Progenitor cell of endocrine pancreas (in vitro differentiated cells): ENCODE measurements at places on chromosomes 5 and 9. TPM values are rescaled to one million over a fixed set of nuclear protein-coding genes. Genes with fewer than 3 reads are reported as not detected.

DNA sequence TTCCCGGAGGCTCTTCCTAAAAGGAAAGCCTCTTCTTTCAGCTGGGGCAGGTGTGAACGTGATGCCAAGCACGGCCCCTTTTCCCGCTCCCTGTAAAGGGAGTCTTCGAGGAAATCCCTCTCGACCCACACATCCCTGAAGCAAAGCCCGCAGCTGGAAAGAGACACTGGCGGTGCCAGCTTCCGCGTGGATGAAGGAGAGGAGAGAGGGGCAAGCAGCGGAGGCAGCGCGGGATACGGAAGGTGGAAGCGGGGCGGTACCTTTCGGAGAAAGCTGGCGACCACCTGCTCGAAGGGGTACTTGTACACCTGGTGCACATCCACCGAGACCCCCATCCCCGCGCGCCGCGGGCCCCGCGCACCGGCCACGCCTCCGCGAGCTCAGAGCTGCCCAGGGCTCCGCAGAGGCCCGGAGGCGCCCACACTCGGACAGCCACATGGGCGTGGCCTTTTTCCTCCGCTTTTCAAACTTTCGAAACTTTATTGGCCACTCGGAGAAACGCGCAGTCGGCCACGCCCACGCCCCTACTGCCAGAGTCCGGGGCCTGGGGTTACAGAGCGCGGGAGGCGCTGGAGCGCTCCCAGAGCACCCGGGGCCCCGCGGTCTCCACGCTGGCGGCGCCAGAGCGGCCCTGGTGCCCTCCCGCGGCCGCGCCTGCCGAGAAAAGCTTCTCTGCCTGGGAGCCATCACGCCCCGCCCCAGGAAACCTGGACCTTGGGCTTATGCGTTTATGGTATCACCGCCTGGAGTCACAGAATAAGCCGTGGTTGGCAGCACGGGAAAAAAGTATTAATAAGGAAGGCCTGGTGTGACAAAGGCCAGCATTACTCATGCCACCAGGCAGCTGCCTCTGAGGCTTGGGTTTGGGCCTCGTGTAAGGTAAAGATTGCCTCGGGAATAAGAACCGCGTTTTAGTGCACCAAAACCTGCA, at the start of gene PRELID2:
PRELID2 (minus strand) TSS at position 426 of the 931 bp plus-strand sequence; CDS start at position 335, 91 bp downstream.
- H3K27ac ChIP-seq = peak within 1 kb of the TSS; percentile 73
- peaks cover 17% of the 10 kb centered on the region for H3K4me1 ChIP-seq
- peaks cover 8% of the 10 kb centered on the region for H3K27me3 ChIP-seq

The CLPTM1L gene
- total RNA-seq = 90.3 and 95.4 TPM in 2 replicates

The NR5A1 gene
- 0.36 and 0.49 TPM in 2 replicates for total RNA-seq

The GFI1B gene
- 0.12 TPM in 1 of 2 replicates, not detected in the other for total RNA-seq

- no peaks in the 10 kb centered on the region for H3K36me3 ChIP-seq
- no peak overlapping the region for H3K27ac ChIP-seq
- H3K4me3 ChIP-seq = no peak overlapping the region
- peaks cover 2% of the 10 kb centered on the region for H3K4me1 ChIP-seq
- no peak for DNase-seq
Observed at GRCh38 chr9:89786655-89787054, 181.8 kb downstream of the GADD45G start.

DNA sequence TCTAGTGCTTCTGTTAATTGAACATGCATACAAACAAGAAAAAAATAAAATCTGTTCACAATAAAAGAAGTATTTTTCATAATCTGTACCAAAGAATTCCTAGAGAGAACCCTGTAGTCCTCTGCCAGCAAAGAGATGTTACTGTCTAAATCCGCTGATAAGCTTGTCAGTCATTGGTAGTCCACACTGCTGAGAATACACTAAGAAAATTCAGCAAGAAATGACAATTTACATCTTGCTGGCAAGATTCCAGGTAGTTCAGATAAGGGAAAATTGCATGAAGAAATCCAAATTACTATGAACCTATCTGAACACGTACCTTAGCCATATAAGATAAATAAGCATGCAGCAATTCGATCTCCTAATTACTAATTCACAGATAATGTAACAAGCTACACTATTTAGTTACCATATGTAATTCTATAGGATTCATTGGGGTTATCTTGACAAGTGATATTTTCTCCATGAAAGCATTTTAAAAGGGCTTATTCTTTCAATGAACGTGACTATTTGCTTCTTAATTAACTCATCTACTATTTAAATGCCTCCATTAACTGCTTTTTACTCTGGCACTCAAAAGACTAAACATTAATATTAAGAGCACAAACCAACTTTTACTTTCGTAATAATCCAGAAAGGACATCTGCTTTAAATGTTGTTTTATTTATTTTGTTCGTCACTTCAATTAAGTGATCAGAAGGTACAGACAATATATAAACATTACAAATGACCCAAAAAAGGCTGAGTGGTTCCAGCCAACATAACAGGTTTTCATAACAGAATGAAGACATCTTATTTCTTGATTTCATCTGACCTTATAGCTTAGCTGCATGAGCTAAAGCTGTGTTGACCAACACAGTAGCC, 9.7 kb downstream of the MPDZ start:
- no peak overlapping the region for H3K27ac ChIP-seq
- no peaks in the 10 kb centered on the region for H3K36me3 ChIP-seq
- no peak overlapping the region for H3K4me3 ChIP-seq
- H3K27me3 ChIP-seq = no peaks in the 10 kb centered on the region
- DNase-seq = no peak

- H3K4me3 ChIP-seq = no peak overlapping the region
- no peaks in the 10 kb centered on the region for H3K36me3 ChIP-seq
- H3K27me3 ChIP-seq = peaks cover 11% of the 10 kb centered on the region
Observed at GRCh38 chr5:180097163-180097894, 25.8 kb upstream of the RNF130 start.

- no peak for DNase-seq
- H3K27ac ChIP-seq = peak overlapping the region; percentile 79
- H3K36me3 ChIP-seq = peaks cover 3% of the 10 kb centered on the region
- H3K4me1 ChIP-seq = peaks cover 16% of the 10 kb centered on the region
- H3K27me3 ChIP-seq = peaks cover 2% of the 10 kb centered on the region
Observed at GRCh38 chr9:15305470-15305869, 1.5 kb downstream of the TTC39B start.

The BTNL3 gene
- total RNA-seq = not detected in 2 replicates

GRCh38 chr9:27548055-27548741, 18.6 kb upstream of the MOB3B start:
- no peaks in the 10 kb centered on the region for H3K27me3 ChIP-seq
- no peak overlapping the region for H3K27ac ChIP-seq
- H3K4me3 ChIP-seq = no peak overlapping the region
- no peak for DNase-seq
- peaks cover 13% of the 10 kb centered on the region for H3K36me3 ChIP-seq

The LSM11 gene
- total RNA-seq = 5.5 and 6.3 TPM in 2 replicates

DNA sequence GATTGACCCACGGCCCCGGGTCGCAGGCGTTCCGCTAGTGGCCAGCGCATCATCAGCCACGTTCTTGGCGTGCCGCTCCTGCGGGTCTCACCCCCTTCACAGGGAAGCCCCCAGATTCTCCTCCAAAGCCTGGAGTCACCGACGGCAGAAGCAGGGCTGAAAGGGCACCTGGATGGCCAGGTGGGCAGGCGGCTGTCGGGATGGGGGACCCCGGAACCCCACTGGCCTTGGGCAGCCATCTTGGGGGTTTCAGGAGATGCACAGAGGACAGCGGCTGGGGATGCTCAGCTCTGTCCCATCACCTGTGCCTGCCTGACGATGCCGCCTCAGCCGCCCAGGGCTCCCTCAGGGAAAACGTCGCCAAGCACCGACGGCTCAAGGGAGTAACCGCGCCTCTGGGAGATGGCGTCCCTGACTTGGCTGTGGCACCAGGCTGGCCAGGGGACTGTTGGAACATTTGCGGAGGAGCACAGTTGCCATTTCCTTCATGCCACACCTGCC, 14.1 kb upstream of the SLC9A3 start:
- H3K36me3 ChIP-seq = no peaks in the 10 kb centered on the region
- DNase-seq = no peak
- peaks cover 38% of the 10 kb centered on the region for H3K27me3 ChIP-seq
- H3K4me1 ChIP-seq = peaks cover 20% of the 10 kb centered on the region

The IL4 gene
- not detected in 2 replicates for total RNA-seq

- peaks cover 22% of the 10 kb centered on the region for H3K27me3 ChIP-seq
- peaks cover 9% of the 10 kb centered on the region for H3K4me1 ChIP-seq
- peaks cover 2% of the 10 kb centered on the region for H3K36me3 ChIP-seq
- H3K27ac ChIP-seq = no peak overlapping the region
- H3K4me3 ChIP-seq = no peak overlapping the region
Observed at GRCh38 chr5:171453056-171453725, 33.7 kb downstream of the FGF18 start.

The ORM1 gene
- total RNA-seq = 9.3 and 10.8 TPM in 2 replicates

- no peak for DNase-seq
- H3K4me3 ChIP-seq = no peak overlapping the region
- H3K36me3 ChIP-seq = peaks cover 10% of the 10 kb centered on the region
Observed at GRCh38 chr5:32283539-32284377, 29.0 kb downstream of the MTMR12 start.

The IQGAP2 gene
- total RNA-seq = 16.7 and 17.2 TPM in 2 replicates

GRCh38 chr9:125942125-125942524, 195.0 kb downstream of the PBX3 start:
- DNase-seq = no peak
- no peaks in the 10 kb centered on the region for H3K27me3 ChIP-seq
- H3K27ac ChIP-seq = no peak overlapping the region
- H3K36me3 ChIP-seq = peaks cover 30% of the 10 kb centered on the region
- no peaks in the 10 kb centered on the region for H3K4me1 ChIP-seq

GRCh38 chr5:33944543-33945132, 8.5 kb downstream of the RXFP3 start:
- H3K36me3 ChIP-seq = no peaks in the 10 kb centered on the region
- H3K4me1 ChIP-seq = no peaks in the 10 kb centered on the region
- H3K4me3 ChIP-seq = no peak overlapping the region
- no peak for DNase-seq
- H3K27ac ChIP-seq = no peak overlapping the region

- no peaks in the 10 kb centered on the region for H3K27me3 ChIP-seq
- no peaks in the 10 kb centered on the region for H3K4me1 ChIP-seq
- no peak overlapping the region for H3K27ac ChIP-seq
- H3K4me3 ChIP-seq = no peak overlapping the region
- DNase-seq = no peak
- H3K36me3 ChIP-seq = no peaks in the 10 kb centered on the region
Observed at GRCh38 chr5:105917189-105917588, 1753.5 kb downstream of the EFNA5 start.

DNA sequence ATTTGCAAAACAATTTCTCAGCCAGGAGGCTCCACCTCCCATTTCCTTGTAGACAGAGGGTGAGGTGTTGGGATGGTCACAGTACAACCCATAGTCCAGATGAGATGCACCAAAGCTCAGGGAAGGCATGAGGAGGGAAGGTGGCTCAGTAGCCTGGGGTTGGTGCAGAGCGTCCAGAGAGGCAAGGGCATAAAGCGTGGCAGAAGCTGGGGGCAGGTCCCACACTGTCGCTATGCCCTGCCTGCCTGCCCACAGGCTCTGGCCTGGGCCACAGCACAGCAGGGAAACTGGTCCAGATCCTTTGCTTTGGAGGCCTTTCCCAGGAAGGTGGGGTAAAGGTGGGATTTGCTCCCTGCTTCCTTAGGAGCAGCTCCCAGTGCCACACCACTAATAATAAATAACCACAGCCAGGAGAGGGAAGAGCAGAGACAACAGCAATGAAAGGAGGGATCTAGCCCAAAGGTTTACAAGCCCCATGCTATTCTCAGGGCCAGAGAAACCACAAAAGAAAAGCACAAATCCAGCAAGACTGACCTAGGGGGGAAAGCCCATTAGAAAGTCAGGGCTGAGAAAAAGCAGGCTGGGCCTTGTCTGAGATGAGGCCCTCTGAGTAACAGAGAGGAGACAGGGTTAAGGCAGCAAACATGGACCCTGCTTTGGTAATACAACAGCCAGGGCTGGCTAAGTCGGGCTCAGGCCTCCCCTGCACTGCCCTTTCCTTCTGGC, 27.2 kb downstream of the PCDHGC5 start:
- H3K27ac ChIP-seq = no peak overlapping the region
- no peak overlapping the region for H3K4me3 ChIP-seq
- peaks cover 11% of the 10 kb centered on the region for H3K4me1 ChIP-seq
- no peaks in the 10 kb centered on the region for H3K27me3 ChIP-seq
- peaks cover 23% of the 10 kb centered on the region for H3K36me3 ChIP-seq

The DND1 gene
- 3.1 and 4.0 TPM in 2 replicates for total RNA-seq

DNA sequence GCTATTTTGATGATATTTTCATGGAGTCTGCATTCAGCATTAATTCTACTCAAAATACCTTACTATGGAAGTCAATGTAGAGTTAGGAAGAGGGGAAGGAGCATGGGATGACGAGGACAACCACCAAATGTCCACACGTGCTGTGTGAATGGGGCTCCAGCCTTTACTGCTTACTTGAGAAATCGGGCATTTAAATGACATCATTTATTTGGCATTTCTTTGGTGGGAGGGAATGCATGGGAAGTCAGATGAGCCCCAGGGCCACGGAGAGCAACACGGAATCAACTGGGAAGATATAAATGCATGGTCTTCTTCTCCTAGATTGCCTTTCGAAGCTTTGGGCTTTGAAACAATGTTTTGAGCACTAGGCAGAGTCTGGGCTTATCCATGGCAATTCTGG, 458.5 kb upstream of the KLF4 start:
- H3K36me3 ChIP-seq = peaks cover 1% of the 10 kb centered on the region
- peaks cover 60% of the 10 kb centered on the region for H3K27me3 ChIP-seq
- no peak overlapping the region for H3K27ac ChIP-seq
- peaks cover 7% of the 10 kb centered on the region for H3K4me1 ChIP-seq
- H3K4me3 ChIP-seq = no peak overlapping the region
- no peak for DNase-seq

- H3K4me3 ChIP-seq = no peak overlapping the region
- H3K27ac ChIP-seq = no peak overlapping the region
- peaks cover 8% of the 10 kb centered on the region for H3K4me1 ChIP-seq
- no peaks in the 10 kb centered on the region for H3K36me3 ChIP-seq
- no peak for DNase-seq
Observed at GRCh38 chr9:82750411-82750913, 312.5 kb downstream of the RASEF start.

DNA sequence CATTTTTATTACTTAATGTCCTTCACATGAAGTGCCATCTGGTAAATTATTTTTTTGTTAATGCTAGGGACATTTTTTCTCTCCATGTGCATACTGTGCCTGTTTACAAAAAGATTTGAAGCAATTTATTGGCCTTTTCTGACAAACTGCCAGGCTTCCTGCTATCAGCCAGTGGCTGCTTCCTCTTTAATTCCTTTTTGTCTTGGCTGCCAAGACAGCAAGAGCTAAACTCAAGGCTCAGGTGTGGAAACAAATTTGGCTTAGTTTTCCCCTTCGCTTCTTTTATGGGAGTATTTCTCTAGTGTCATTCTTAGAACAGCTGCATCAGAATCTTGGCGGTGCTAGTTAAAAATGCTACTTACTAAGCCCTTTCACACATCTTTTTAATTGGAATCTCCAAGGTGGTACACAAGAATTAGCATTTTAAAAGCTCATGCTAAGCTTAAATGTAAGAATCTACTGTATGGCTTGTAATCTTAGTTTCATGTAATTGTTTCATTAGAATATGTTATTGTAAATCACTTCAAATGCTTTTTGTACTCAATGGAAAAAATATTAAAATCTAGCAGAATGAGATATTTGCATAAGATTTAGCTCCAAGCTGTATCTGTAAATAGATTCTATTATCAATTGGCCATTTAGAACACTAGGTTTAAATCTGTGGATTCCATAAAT, 134.2 kb upstream of the RASGRF2 start:
- H3K4me3 ChIP-seq = no peak overlapping the region
- no peaks in the 10 kb centered on the region for H3K4me1 ChIP-seq
- no peak overlapping the region for H3K27ac ChIP-seq
- no peak for DNase-seq
- H3K36me3 ChIP-seq = peaks cover 49% of the 10 kb centered on the region
- no peaks in the 10 kb centered on the region for H3K27me3 ChIP-seq
